ENCODE measurements at places on chromosomes 11 and 22. TPM values are rescaled to one million over a fixed set of nuclear protein-coding genes. Genes with fewer than 3 reads are reported as not detected.

- H3K36me3 ChIP-seq: no peaks in the 10 kb centered on the region
- no peak for DNase-seq
- H3K27me3 ChIP-seq: no peaks in the 10 kb centered on the region
- H3K4me1 ChIP-seq: no peaks in the 10 kb centered on the region
- H3K27ac ChIP-seq: no peak overlapping the region
- H3K4me3 ChIP-seq: no peak overlapping the region
Measured at GRCh38 chr11:130634961-130635473, 186.6 kb downstream of the ADAMTS15 start.

DNA sequence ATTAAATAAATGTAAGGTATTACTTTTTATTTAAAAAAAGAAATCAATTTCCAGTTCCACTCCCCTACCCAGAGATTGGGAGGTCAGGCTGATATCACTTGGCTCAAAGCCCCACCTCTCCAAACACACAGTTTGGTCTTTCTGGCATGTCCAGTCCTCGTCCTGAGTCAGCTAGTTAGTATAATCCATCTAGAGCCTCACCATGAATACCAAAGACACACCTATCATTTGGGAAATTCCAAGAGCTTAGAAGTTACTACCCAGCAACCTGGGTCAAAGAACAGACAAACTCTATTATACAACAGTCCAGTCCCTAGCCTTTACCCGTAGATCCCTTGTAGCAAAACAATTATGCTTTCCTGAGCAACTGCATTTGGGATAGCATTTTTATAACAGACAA is 9.4 kb downstream of the TREH start:
- no peak overlapping the region for H3K4me3 ChIP-seq
- H3K36me3 ChIP-seq: no peaks in the 10 kb centered on the region
- H3K4me1 ChIP-seq: peaks cover 21% of the 10 kb centered on the region
- H3K27me3 ChIP-seq: no peaks in the 10 kb centered on the region
- no peak overlapping the region for H3K27ac ChIP-seq

GRCh38 chr22:41458161-41458728 is 10.2 kb downstream of the PHF5A start:
- no peak overlapping the region for H3K4me3 ChIP-seq
- no peak overlapping the region for H3K27ac ChIP-seq
- no peaks in the 10 kb centered on the region for H3K27me3 ChIP-seq
- no peaks in the 10 kb centered on the region for H3K4me1 ChIP-seq
- no peak for DNase-seq

DNA sequence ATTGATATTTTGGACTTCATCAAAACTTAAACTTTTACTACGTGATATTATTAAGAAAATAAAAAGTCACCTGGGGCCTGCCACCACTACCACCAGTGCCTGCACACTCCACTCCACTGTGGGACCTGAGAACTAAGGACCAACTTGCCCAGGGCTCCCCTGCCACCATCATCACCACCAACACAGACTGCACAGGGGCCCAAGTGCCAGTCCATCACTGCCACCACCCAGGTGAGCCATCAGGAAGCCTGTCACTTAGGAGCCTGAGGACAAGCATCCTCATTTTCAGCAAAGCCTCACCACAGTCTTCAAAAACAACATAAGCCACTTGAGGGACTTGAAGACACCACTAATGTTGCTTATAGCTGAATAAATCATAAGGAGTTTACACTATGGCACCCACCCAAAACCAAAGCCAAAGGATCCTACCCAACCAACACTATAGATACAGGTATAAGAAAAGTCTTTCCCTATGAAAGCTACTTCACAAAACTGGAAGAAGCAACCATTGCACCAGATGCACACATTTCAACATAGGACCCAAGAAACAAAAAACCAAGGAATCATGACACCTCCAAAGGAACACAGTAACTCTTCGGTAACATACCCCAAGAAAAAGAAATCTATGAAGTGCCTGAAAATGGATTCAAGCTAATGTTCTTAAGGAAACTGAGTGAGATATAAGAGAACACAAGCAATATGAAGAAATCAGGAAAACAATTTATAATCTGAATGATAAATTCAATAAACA is 73.6 kb upstream of the GNAZ start:
- no peaks in the 10 kb centered on the region for H3K27me3 ChIP-seq
- H3K4me3 ChIP-seq: no peak overlapping the region
- DNase-seq: no peak

DNA sequence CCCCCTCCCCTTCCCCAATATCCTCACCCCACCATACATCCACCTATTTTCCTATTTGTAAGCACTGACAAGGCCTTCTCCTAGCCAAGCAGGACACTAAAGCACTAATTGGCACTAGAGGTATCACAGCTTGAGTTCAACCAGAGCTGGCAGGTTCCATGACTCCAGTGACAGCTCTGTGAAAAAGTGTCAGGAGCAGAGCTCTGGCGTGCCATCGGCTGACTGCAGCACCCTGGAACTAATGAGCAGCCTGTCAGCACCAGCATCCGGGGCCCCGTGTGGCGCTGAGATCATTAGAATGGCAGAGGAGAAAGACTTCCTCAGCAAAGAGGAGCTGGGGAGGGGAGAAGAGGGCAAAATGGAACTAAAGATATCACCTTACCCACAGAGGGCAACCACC is 847.4 kb downstream of the NTM start:
- no peak overlapping the region for H3K27ac ChIP-seq
- no peak overlapping the region for H3K4me3 ChIP-seq
- H3K36me3 ChIP-seq: no peaks in the 10 kb centered on the region
- no peaks in the 10 kb centered on the region for H3K4me1 ChIP-seq
- H3K27me3 ChIP-seq: no peaks in the 10 kb centered on the region

DNA sequence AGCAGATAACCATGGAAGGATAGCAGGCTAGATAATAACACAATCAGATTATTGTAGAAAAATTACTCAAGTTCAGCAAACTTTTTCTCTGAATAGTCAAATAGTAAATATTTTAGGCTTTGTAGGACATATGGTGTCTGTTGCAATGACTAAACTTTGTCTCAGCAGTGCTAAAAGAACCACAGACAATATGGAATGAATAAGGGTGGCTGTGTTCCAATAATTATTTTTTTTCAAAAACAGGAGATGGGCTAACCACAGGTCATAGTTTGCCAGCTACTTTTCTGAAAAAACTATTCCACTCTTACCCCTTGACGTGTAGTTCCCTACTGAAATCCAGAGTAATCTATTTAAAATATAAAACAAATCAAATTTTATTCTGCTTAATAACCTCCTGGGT is 153.9 kb upstream of the LRRC4C start:
- H3K27me3 ChIP-seq: no peaks in the 10 kb centered on the region
- no peak overlapping the region for H3K4me3 ChIP-seq
- H3K4me1 ChIP-seq: no peaks in the 10 kb centered on the region
- DNase-seq: no peak

- DNase-seq: no peak
- H3K4me1 ChIP-seq: peaks cover 7% of the 10 kb centered on the region
- no peak overlapping the region for H3K27ac ChIP-seq
Measured at GRCh38 chr11:1226986-1227550, 4.2 kb downstream of the MUC5B start.

- no peak for DNase-seq
- no peaks in the 10 kb centered on the region for H3K36me3 ChIP-seq
- H3K27ac ChIP-seq: no peak overlapping the region
- no peaks in the 10 kb centered on the region for H3K4me1 ChIP-seq
- no peak overlapping the region for H3K4me3 ChIP-seq
Measured at GRCh38 chr11:134541355-134541754, 129.3 kb upstream of the B3GAT1 start.

- peaks cover 9% of the 10 kb centered on the region for H3K4me1 ChIP-seq
- H3K27ac ChIP-seq: no peak overlapping the region
- no peak for DNase-seq
- H3K4me3 ChIP-seq: no peak overlapping the region
- H3K27me3 ChIP-seq: peaks cover 3% of the 10 kb centered on the region
- no peaks in the 10 kb centered on the region for H3K36me3 ChIP-seq
Measured at GRCh38 chr11:61889831-61890230, 1.5 kb downstream of the FADS3 start.

- H3K27ac ChIP-seq: no peak overlapping the region
- peaks cover 23% of the 10 kb centered on the region for H3K36me3 ChIP-seq
- H3K27me3 ChIP-seq: no peaks in the 10 kb centered on the region
- peaks cover 4% of the 10 kb centered on the region for H3K4me1 ChIP-seq
- no peak for DNase-seq
- H3K4me3 ChIP-seq: no peak overlapping the region
Measured at GRCh38 chr22:36767035-36767775, 8.7 kb downstream of the IFT27 start.

DNA sequence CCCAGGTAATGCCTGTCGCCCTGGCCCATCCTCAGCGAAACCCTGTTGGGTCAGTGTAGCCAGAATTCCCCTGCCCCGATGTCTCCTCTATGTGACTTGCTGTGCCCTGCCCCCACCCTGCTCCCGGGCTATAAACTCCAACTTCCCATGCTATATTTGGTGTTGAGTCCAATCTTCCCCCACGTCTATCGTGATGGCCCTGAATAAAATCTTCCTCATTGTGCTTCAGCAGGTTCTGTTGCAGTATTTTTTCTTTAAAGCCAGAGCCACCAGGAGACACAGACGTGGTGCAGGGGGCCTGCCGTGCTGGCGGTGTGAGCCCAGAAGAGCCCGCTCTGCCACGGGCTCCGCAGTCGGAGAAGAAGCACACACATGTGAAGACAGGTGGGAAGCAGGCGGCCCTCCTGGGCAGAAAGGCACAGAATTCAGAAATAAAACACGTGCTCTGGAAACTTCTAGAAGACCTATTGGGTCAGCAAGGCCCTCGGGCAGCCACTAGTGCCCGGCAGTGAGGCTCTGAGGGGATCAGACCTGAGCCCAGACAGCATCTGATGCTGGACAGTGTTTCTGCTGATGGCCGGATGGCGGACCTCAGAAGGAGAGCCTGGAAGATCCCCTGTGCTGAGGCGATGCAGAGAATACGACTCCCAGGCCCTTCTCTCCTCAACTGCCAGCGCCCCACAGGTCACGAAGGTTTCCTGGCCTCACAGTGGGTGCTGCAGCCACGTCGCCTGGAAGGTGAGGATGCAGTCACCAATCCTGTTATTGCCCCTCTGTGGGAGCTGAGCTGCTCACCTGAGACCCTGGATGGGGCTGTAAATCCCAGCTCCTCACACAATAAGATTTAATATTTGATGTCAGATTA is 501.9 kb downstream of the BRD1 start:
- H3K36me3 ChIP-seq: no peaks in the 10 kb centered on the region
- no peaks in the 10 kb centered on the region for H3K4me1 ChIP-seq
- no peak overlapping the region for H3K4me3 ChIP-seq
- no peak overlapping the region for H3K27ac ChIP-seq
- no peaks in the 10 kb centered on the region for H3K27me3 ChIP-seq

DNA sequence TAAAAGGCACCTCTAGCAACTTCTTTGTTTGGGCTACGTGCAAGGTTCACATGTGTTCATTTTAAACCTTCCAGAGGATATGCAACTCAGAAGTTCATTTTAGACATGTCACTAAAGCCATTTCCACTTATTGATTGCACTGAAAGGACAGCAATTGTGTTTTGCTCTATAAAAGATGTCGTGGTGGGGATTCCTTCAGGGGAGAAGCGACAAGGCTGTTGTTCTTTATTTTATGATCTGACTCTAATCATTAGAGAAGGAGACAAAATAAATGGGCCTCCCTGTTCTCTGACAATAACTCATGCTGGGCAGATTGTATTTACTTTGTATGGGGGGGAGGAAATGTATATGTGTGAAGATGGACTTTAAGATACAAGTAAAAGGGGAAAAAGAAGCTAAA is 370.1 kb upstream of the ARHGAP42 start:
- H3K36me3 ChIP-seq: no peaks in the 10 kb centered on the region
- H3K4me3 ChIP-seq: no peak overlapping the region
- no peak for DNase-seq
- no peaks in the 10 kb centered on the region for H3K4me1 ChIP-seq

DNA sequence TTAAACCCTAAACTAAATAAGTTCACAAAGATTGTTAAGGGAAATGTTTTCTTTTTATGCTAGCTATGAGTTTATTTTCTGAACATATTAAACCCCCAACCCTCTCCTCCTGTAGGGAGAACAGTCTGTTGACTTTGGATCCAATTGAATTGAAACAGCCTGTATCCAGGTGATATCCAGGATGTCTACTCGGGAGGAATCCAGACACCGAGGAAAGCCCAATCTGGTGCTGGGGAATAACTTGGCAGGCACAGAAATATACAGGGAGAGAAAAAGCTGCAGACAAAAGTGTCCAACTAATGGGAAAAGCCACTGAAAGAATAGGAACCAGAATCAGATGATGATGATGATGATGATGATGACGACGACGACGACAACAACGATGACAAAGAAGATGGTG is 93.9 kb upstream of the API5 start:
- H3K27me3 ChIP-seq: no peaks in the 10 kb centered on the region
- no peak overlapping the region for H3K4me3 ChIP-seq
- no peak for DNase-seq
- H3K4me1 ChIP-seq: no peaks in the 10 kb centered on the region
- no peaks in the 10 kb centered on the region for H3K36me3 ChIP-seq

GRCh38 chr11:73931039-73931645 is 19.7 kb upstream of the DNAJB13 start:
- no peaks in the 10 kb centered on the region for H3K27me3 ChIP-seq
- peaks cover 46% of the 10 kb centered on the region for H3K36me3 ChIP-seq
- H3K27ac ChIP-seq: no peak overlapping the region

C11orf87 gene
- polyA plus RNA-seq: 0.27 TPM

CDC42EP1 gene
- polyA plus RNA-seq: 50.3 TPM

C11orf52 gene
- polyA plus RNA-seq: 14.6 TPM

Measured in large intestine (tissue), 12 donors.